ENCODE measurements at places on chromosomes 16 and 17.

GRCh38 chr16:67249178-67250044, 632 bp downstream of the SLC9A5 start:
- DNase-seq: no peak

DNA sequence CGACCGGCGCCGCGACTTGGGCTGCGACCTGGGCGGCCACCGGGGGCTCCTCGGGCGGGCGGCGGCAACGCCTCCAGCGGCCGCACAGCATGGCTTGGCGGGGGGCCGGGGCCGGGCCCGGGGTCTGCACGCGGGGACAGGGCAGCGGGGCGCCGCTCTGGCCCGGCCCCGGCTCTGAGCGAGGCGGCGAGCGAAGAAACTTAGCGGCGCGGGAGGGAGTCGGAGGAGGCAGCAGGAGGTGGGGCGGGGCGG, at the start of gene PLCD3:
Gene PLCD3, minus strand, starts transcription at position 196 of the 252 bp plus-strand sequence. Its CDS starts 105 bp downstream, at position 91.
- DNase-seq: no peak

DNA sequence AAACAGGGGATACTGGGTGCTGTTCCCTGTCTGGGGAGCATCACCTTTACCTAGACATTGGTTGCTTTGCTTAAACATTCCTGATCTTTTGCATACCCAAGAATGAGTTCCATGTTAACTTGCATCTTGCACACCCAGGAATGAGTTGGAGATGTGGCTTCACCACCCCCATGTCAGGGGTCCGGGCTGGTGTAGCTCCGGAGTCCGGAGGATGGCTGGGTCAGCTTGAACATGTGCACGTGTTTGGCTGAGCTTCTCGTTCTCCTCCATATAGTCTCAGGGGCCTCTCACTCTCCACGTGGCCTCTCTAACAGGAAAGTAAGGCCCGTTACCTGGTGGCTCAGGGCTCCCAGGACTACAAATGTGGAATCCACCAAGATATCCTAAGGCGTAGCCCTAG, 18.2 kb upstream of the AMZ2 start:
- no peak for DNase-seq

GRCh38 chr17:32604966-32605365, 118.2 kb downstream of the CDK5R1 start:
- DNase-seq: no peak

DNA sequence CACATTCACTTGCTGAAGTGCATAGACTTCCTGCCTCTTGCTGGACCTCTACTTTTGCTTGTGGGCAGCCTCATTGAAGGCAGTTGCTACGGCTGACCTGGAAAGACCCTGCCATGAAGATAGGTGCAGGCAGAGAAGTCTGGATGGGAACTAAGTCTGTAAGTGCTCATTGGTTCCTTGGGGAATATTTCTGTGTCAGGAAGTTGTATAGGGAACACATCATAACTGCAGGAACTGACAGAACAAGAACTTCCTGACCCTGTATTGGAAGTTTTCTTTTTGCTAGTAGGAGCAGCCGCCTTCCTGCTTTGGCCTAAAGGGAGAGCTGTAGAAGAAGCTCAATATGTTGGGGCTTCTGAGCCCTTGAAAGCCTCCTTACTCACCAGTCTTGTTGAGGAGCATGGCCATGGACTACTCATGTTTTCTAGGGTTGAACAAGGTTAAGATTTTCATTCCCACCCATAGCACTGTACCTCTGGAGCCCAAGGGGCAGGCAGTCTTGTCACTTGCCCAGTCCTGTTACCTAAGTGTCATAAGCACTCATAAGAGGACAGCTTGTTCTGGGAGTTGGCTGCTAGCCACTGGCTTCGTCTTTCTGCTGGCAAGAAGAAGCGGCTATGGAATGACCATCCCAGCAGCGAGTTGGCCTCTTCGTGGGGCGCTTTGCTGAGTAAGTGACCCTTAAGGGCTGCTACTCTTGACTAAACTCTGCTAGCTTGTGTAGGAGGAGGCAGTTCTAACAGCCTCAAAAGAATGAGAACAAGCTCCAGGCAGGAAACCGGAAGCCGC, 7.2 kb downstream of the UBFD1 start:
- DNase-seq: no peak
